ENCODE measurements at places on chromosomes 1 and 21.

- DNase-seq, result no peak
Observed at GRCh38 chr1:48105165-48105564, 108.0 kb upstream of the TRABD2B start.

DNA sequence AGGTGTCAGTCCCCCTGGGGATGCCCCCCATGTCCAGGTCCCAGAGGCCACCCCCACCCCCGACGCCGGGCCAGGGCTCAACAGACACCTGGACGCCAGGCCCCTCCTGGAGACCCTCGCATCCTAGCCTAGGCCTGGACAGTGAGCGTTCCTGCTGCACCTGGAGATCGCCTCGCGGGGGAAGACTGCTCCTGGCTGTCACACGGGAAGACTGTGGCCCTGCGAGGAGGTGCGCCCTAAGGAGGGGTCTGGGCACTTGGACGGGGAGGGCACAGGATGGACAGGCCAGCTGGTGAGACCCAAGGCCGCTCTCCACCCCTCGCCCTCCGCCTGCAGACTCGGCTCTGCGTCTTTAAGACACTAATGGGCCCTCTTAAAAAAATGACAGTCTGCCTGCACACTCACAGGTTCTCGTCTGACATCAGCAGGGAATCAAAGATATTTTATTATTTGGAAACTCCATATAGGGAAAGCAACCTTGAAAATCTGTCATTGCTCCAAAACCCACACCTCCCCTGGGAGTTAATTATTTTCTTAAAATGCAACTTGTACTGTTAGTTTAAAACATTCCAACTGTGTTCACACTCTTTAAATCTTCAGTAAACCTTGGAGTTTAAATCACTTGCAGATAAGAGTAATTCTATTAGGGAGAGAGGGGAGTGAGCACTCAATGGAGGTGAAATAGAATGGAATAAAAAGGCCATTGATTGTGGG lies 45.6 kb upstream of the ACTRT2 start:
- no peak for DNase-seq

DNA sequence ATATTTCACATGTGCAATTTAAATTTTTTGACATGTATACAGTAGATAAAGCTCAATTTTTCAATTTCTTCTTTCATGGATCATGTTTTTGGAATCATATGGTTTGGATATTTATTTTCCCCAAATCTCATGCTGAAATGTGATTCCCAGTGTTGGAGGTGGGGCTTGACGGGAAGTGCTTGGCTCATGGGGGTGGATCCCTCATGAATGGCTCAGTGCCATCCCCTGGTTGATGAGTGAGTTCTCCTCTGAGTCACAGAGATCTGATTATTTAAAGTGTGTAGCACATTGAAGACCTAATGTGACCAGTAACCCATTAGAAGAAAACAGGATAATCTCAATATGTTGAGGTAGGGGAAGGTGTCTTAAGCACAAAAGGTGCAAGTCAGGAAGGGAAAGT lies 9.1 kb upstream of the IFI16 start:
- no peak for DNase-seq

- DNase-seq, result no peak
Observed at GRCh38 chr1:68811806-68812205, 314.9 kb upstream of the DEPDC1 start.

GRCh38 chr1:224450561-224451350 lies 16.2 kb upstream of the WDR26 start:
- DNase-seq, result no peak

DNA sequence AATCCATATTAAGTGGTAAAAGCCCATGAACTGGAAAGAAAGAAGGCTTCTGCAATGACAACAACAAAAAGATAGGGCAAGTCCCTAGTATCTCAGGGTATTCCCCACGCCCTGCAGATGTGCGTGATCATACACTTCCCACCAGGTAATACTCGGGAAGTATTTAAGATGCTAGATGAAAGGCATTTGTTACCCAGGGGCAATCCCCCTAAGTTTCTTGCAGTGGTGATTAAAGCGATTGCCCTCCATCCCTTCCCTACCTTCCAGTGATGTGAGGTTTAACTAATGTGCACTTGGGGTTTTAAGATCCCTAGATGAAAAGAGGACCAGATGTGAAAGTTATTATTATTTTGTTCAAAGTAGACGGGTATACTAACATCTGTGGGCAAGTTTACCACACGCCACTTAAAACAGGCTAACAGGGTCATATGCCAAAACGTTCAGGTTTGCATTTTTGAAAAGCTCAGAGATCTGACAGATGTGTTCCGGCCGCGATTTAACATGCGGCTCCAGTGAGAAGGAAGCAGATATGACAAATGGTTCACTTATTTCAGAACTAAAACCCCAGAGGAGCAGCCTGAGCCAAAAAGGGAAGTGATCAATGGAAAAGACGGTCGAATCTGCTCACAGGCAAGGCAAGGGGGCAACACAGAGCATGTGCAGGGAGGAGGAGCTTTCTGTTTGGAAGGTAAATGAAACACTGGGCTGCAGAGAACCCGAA lies 17.4 kb downstream of the TIAM1 start:
- no peak for DNase-seq

- DNase-seq, result peak; percentile 38
Observed at GRCh38 chr1:197521118-197521739, 253.2 kb downstream of the CRB1 start.

GRCh38 chr1:43853161-43853921 lies 80.3 kb upstream of the ARTN start:
- DNase-seq, result no peak

DNA sequence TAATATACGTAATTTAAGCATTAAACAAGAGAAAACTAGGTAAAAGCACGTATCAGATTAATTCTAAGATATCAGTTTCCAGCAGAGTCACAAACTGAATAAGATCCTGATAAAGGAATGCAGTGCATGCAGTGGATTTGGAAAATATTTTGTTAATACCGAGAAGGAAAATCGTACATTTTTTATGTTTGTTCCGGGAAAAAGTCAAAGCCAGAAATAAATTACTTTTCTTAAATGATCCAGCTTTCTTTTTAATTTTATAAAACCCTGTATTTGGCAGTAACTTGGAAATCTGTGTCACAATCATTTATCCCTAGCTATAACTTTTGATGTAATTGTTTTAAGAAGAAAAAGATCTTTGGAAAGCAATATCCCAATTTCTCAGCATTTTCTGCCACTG lies 955 bp downstream of the PALMD start:
- DNase-seq, result no peak

- DNase-seq, result no peak
Observed at GRCh38 chr1:177884479-177885021, 85.3 kb downstream of the SEC16B start.

DNA sequence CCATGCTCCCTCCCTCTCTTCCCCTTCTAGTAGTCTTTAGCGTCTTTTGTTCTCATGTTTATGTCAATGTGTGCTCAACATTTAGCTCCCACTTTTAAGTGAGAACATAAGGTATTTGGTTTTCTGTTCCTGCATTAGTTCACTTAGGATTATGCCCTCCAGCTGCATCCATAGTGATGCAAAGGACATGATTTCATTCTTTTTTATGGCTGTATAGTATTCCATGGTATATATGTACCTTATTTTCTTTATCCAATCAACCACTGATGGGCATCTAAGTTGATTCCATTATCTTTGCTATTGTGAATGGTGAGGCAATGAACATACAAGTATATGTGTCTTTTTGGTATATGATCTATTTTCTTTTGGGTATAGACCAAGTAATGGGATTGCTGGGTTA lies 38.3 kb upstream of the PALMD start:
- DNase-seq, result no peak

- DNase-seq, result no peak
Observed at GRCh38 chr1:117032681-117033539, 27.2 kb upstream of the TTF2 start.

GRCh38 chr1:237864338-237865244 lies 26.1 kb downstream of the ZP4 start:
- peak; percentile 79 for DNase-seq

DNA sequence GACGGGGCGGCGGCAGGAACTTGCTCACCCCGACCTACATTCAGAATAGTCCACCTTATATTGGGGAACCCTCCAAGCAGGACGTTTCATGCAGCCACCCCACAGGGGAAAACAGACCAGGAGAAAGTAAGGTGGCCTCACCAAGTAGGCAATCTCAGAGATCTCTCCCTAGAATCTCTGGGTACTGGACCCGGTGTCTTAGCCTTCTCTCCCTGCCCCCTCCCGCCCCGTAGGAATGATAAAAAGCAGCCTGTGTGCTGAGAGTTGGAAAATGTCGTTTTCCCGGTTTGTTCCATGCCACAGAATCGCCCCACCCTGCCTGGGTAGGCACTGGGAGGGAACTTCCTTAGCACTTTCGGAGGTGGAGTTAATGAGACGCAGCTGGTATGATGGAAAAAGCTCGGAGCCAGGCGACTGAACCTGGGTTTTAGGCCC lies 789 bp upstream of the PTPN14 start:
- peak; percentile 40 for DNase-seq

All from HEK293T (cell line).